ENCODE measurements at places on chromosomes 5 and 9. TPM values are rescaled to one million over a fixed set of nuclear protein-coding genes. Genes with fewer than 3 reads are reported as not detected.

Gene SLC23A1
- not detected for total RNA-seq

- DNase-seq: no peak
These were observed 48.3 kb downstream of the ERCC6L2 start for GRCh38 chr9:95923794-95924193.

Gene ARL10
- total RNA-seq: 3.6 TPM

Gene PCDHGB6
- total RNA-seq: 2.8 TPM

Gene GRXCR2
- not detected for total RNA-seq

Data from IMR-90 (cell line).